ENCODE measurements at places on chromosomes 3 and 15.

- no peak for DNase-seq
Observed at GRCh38 chr3:9730657-9731205, 804 bp upstream of the BRPF1 start.

DNA sequence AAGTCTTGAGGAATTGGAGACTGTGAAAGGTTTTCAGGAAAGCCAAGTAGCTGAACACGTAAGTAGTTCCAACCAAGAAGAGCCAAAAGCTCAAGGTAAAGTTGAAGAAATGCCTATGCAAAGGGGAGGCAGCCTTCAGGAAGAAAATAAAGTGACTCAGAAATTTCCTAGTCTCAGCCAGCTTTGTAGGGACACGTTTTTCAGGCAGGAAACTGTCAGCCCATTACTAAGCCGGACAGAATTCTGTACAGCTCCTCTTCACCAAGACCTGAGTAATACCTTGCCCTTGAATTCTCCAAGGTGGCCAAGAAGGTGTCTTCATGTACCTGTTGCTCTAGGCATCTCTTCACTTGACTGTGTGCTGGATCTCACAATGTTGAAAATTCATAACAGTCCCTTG lies 48.6 kb downstream of the CDAN1 start:
- DNase-seq: no peak

DNA sequence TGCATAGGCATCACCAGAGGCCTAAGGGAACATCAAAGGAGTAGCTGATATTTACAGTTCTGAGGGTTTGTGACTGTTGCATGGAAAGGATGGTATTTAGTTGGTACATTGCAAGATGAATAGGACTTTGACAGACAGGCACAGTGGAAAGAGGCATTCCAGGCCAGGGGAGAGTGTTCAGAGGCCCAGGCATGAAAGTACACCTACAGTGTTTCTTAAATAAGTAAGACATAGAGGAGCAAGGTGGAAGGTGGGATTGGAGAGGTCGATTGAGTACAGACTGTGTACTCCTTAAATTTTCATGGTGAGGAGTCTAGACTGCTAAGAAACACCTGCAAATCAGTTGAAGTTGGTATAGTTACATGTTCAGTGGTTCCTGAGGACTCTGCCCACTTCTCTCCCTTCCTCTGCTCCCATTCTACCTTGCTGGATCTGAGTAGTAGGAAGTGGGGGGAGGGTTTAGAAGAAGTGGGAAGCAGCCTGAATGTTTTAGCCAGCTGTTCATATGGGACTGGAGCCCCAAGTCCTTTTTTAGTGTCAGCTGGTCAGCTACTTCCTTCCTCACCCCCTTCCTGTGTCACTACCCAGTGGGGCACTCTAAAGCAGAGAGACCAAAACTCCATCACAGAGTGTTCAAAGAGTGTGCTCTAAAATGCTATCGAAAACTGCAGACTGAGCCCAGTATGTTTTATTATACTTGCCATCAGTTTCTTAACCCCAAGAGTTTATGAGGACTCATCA lies 14.0 kb downstream of the KLHL18 start:
- DNase-seq: no peak

DNA sequence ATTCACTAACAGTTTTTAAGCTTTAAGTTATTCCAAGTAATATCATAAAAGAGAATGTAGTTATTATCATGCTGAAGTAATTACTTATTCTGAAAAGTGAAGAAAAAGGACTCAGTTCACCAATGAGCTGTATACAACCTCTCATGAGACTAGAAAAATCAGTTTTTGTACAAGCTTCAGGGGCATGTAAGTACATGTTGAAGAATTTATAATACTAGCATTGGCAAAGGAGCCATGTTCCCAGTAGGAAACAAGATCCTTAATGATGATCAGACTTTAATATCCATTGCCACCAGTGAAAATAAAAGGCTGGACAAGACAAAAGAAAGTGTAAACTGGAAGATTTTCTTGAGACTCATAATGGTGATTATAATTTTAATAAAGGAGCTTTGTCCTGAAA lies 532.8 kb downstream of the PLOD2 start:
- DNase-seq: no peak

DNA sequence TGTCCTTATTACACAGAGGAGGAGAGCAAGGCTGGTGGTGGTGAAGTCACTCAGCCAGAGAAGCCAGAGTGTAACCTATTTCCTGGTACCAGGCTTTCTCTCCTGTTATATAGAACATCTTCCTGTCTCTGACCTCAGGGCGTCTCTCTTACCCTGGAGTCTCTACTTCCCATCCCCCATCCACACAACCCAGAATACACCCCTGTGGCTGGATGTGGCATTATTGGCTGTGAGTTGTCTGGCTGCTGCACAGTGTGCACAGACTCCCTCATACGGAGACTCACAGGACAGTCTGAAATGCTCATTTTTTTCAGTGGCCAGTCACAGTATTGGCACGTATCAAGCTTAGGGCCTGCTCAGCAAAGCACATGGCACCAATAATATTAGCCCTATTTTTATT lies 8.6 kb downstream of the PODXL2 start:
- DNase-seq: no peak

DNA sequence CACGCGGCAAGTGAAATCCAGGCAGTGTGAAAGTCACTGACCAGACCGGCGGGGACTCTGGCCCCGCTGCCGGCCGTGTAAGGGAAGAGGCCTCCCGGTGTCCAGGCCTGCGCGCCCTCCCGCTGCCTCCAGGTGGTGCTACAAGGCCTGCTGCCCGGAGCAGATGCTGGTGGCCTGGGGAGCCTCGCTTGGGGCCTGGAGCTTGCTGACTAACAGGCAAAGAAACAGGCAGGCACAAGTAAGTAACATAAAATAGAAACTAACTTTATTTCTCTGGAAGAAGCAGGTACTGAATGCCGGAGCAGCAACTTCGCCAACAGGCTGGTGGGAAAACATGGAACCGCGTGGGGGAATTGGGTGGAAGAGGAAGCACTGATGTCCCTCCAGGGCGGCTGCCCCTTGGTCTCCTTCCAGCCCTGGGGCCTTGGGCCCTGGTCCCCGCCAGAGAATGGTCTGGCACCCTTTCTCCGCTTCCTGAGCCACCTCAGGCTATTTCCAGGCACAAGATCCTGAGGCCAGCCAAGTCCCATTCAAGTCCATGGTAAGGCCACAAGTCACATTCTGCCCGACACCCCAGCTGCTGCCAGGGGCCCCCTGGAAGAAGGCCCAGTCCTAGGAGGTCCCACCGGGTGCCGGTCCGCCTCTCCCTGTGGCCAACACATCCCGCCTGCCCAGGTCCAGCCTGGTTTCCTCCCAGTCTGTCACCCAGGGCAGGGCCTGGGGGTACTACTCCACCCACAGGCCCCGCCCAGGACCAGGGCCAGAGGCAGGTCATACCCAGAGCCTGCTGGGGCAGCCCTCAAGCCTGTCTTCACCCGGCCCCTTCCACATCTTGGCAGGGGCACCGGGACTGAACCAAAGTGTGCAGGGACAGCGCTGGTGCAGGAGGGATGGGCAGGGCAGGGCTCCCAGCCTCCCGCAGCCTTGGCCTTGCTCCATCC lies 45.0 kb downstream of the TNK2 start:
- DNase-seq: peak; percentile 85

DNA sequence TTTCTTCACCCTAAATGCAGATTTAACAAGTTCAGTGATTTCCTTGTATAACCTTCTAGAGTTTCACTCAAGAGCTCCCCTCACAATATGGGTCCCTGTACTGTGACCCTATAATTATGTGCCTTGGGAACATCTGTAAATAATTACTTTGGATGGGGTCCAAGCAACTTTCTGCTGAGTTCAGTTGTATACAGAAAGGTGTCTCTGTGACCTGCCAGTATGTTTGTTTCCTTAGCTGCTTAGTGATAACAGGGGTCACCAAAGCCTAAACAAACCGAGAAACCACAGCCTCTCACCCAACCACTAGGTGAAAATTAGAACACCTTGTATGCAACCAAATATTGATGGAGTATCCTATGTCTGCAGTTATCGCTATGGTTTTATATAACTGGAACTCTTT lies 29.8 kb upstream of the SLC25A36 start:
- DNase-seq: no peak

Data from muscle of arm (tissue), 14 donors.